Stimulated activated CD4-positive, alpha-beta T cell treated with anti-CD3 and anti-CD28 coated beads, Interleukin-12 subunit alpha, Interleukin-12 subunit beta, amount 100 ng/mL, for 48 hours (primary cell): ENCODE measurements at places on chromosomes 3 and 15.

DNA sequence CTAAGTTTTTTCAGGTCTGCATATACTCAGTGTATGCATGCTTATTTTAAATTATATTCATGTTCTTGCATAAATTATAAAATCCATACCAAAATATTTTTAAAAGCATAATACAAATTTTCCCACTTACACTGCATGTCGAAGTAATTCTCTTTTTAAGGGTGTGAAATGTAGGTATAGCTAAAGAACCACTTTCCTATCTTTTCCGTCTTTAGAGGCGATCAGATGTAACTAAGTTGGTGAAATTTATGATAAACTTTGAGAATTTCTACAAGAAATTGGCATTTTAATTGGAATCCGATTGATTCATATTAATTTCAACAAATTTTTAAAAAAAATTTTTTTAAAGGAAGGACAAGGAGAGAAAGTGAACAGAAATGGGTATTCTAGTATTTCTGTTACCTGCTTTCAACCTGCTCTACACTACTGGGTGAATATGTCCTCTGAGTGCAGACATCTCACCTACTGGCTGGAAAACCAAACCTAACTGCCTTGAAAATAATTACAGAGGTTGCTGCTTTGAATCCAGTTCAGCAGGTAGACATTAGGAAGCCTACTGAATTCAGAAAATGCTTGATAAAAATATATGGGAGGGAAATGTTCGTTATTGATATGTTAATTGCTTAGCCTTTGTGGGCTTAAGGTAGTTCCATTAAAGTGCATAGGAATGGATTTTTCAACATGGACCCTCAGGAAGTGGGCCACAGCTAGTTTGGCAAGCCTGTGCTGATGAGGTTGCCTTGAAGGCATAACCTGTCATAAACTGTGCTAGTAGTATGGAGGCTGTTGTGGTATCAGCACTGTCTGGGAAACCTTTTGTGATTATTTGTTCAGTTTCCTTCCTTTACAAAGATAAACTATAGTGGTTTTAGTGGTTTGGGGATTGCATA lies 5.1 kb downstream of the TRIM71 start:
- no peak for DNase-seq

DNA sequence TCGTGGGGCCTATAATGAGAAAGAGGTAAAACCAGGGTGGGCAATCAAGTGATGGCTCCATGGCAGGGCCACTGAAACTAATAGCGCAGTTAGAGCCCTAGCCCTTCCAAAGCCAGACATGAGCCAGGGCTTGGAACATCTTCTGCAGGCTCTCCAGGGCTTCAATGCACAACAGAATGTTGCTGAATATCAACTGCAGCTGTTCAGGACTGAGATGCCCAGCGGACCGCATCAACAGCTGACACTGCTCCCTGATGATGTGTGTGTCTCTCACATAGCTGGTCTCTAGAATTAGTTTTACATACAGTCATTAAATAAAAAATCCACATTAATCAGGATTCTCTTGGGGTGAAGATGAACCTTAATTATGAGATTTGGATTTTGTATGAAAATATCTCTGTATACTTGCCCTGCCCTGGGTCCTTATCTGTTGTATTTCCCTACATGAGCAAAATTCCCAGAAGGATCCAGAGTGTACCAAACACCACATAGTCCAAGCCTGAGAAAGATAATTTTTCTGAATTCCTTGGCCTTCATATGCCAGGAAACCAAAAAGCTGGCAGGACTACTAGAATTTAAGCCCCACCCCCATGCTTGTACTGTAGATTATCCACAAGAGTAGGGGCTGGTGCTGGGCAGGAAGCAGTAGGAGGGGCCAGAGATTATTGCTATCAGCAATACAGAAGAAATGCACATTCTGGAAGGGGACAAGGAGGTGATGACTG lies 7.7 kb upstream of the GOLGB1 start:
- no peak for DNase-seq

DNA sequence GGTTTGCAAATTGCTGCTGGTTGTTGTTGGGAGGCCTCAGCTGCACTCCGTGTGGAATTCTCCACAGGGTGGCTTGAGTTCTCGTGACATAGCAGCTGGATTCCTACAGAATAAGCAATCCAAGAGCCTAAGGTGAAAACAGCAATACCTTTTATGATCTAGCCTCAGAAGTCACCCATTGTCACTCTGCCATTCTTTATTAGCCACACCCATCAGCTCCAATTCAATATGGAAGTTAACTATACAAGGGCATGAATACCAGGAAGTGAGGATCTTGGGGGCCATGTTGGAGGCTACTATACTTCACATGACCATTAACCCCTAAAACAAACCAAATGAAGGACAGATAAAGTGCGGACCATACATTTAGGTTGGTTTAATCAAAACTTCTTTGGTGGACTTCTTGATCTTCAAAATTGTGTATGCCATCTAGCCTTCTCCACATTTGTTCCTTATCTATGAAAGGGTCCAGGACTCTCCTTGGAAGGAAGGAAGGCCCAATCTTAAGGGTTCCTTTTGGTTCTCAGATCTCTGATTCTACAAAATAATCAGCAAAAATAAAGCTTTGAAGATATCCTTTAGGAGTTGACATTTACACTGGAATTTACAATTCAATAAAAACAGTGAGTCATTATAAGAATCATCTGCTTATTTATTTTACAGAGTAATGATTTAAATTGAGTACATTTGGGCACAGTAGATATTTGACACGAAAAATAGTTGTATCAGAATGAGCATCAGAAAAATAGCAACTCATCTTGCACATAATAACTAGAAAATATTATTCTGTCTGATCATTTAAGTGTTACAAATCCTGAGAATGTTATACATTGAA lies 21.5 kb downstream of the CIAO2A start:
- no peak for DNase-seq

GRCh38 chr3:13884851-13885703 lies 5.2 kb upstream of the WNT7A start:
- peak; percentile 43 for DNase-seq

- DNase-seq: no peak
These were observed 326.9 kb upstream of the NAALADL2 start for GRCh38 chr3:174532216-174532615.

- DNase-seq: no peak
These were observed 129.9 kb downstream of the RORA start for GRCh38 chr15:61099020-61099810.

- DNase-seq: no peak
These were observed 1079.5 kb downstream of the IGSF11 start for GRCh38 chr3:117955196-117955595.

DNA sequence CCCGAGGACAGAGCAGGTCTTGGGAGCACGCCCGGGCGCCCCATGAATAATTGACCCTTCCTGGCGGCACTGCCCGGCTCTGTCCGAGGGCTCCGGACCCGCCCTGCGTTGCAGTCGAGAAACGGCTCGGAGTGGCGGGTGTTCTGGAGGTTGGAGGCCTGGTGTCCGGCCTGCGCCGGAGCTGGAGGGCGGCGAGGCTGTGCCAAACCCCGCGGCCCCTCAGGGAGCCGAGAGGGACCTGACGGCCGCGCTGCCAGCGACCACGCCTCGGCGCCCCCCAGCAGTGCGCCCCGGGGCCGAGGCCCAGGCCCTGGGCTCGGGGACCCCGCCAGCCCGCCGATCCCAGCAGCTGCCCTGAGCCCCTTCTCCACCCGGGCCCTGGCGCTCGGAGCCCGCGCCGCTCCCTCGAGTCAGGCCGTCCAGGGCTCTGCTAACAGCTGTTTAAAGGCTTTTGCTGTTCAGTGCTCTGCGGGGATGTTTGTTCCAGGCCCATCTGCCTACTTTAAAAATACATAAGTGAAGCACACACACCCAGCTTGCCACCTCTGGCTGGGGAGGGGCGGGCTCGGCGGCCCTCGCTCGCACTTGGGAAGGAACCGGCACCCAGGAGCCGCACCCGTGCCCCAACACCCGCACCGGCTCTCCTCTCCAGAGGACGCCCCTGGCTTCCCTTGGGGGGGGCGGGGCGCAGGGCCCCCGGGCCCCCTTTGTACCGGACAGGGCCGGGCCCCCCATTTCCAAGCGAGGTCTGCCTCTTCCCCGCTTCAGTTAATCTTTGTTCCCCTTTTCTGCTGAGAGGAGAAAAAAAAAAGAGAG lies 730 bp upstream of the ZNF710 start:
- no peak for DNase-seq

DNA sequence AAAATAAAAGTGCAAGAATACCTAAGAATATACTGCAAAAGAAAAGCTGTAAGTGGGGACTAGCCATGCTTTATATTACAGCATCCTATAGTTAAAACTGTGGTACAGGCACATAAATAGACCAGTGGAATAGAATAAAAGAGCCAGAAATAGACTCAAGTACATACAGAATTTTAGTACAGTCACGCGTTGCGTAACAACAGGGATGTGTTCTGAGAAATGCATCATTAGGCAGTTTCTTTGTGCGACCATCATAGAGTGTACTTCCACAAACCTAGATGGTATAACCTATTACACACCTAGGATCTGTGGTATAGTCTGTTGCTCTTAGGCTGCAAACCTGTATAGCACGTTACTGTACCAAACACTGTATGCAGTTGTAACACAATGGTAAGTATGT lies 61.8 kb downstream of the PCCB start:
- no peak for DNase-seq

- no peak for DNase-seq
These were observed 3.5 kb upstream of the TGFBR2 start for GRCh38 chr3:30602946-30603345.

GRCh38 chr3:136196401-136197158 lies 445 bp upstream of the MSL2 start:
- peak; percentile 100 for DNase-seq

DNA sequence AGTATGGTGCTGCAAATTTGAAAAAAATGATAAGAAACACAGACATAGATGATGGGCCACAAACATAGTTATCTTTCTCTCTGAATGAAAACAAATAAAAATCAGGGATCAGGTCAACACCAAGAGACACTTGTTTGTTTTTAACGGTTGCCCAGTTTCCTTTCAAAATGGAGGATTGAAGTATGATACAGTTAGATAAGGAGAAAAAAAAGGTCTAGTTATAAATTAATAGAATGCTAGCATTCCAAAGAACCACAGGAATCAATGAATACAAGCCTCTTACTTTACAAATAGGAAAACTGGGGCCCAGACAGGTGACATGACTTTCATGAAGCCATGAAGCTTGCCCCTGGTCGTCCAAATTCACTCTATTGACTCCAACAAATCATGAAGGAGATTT lies 305.1 kb downstream of the ZNF621 start:
- DNase-seq: no peak

DNA sequence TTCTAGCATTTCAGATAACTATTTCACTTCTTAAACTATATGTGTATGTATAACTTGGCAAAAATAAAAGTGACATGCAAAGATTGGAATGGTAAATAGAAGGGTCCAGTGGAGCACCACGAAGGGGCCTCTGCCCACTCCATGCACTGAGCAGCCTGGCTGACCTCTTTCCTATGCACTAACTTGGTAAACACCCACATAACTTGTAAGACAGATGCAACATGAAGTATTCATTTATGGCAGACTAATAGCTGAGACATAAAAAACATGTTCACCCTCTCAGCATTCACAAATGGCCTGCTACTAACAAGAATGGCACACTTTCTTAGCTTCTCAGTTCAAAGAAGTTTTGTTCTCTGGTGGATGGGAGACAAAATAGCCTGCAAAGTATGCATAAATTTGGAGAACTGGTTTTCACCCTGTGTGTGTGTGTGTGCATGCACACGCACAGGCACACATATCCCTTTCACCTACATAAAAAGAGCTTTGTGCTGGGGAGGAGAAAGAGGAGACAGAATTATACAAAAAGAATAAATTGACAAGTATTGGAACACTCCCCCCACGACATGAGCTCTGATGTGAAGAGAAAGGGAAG lies 26.5 kb upstream of the RYK start:
- no peak for DNase-seq

GRCh38 chr3:49636883-49637609 lies 37.1 kb upstream of the APEH start:
- no peak for DNase-seq

DNA sequence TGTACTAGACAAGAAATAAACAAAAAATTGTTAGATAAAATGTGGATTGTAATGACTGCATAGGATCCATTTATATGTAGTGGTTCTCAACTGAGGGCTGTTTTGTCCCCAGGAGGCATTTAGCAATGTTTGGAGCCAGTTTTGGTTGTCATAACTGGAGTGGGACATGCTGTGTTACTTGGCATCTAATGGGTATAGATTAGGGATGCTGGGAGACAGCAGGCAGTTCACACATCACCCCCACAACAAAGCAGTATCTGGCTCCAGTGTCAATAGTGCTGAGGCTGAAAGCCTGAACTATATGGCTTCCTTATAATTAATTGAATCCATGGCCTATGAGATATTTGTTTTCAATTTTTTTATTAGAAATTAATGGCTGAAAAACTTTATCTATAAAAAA lies 72.0 kb upstream of the SAMMSON start:
- DNase-seq: no peak

DNA sequence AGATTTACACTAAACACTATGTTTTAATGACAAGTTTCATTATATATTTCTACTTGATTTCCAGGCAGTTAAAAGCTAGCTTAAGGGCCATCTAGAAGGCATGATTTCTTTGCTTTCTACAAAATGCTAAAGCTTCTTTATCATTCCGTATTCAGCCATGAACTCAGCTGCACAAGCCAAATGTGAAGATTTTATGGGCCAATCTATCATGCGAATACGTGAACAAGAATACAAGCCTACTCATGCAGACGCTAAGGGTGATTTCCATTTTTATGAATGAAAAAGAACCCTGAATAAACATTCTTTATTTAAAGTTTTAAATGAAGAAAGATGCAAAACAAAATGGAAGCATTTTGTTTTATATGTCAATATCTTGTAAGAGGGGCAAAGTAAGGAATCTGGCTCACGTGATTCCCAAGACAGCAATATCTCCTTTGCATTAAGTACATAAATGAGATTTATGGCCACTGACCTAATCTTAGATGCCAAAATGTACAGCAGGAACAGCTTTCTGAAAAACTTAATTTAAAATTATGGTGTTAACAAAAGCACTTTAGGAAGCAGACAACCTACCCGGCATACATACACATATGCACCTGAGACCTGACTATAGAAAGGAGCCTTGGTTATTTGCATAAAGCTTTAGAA lies 215.8 kb downstream of the DPH6 start:
- no peak for DNase-seq

DNA sequence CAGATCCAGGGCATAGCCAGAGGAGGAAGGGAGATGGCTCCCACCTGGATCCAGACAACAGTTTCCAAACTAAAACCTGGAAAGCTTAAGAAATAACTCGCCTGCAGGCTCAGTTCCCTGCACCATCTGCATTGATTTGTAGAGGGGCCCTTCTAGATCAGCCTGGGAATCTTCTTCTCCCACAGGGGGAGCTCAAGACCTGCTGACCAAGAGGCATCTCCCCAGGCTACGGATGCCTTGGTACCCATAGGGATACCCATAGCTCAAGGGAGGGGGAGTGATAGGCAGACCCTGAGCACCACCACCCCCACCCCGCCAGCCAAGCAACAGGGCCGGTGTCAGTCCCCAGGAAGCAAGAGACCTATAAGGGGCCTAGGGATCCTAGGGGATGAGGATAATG lies 28.0 kb upstream of the DCLK3 start:
- DNase-seq: no peak

DNA sequence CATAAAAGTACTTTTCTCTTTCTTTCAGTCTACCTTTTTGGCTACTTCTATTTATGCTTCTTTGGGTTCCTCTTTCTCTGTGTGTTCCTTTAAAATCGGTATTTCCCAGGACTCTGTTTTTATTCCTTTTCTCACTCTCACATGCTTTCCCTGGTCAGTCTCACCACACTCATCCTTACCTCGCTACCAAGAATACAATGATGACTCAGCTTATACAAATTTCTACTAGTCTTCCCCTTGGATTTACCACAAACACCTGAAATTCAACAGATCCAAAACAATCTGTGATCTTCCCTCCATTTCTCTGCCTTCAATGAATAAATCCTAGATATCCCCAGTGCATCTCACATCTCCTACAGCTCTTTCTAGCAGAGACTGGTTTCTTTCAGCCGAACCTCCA lies 52.9 kb downstream of the TUBGCP4 start:
- DNase-seq: no peak
